ENCODE measurements at places on chromosomes 6 and 20.

DNA sequence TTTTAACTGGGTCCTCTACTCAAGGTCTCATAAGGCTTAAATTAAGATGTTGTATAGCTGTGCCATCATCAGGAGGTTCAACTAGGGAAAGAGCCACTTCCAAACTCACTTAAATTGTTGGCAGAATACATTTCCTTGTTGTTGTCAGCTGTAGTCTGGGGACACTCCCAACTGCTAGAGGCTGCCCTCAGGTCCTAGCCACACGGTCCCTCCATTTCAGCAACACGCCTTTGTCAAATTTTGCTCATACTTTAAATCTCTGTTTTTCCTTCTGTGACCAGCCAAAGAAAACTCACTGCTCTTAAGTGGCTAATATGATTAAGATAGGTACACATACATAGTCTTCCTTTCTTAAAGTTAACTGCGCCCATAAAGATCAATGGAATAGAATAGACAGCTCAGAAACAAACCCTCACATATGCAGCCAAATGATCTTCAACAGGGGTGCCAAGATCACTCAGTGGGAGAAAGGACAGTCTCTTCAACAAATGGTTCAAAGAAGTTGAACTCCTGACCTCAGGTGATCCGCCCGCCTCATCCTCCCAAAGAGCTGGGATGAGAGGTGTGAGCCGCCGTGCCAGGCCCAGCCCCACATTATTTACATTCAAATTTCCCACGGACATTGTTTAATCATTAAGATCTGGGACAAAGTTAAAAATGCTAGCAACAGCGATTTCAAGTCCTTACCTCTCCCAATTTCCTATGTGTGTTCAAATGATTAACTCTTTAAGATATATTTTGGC is 76.4 kb upstream of the ELOVL5 start:
- DNase-seq = no peak

GRCh38 chr6:43949551-43949991 is 177.7 kb downstream of the MRPL14 start:
- DNase-seq = no peak

- DNase-seq = no peak
Measured at GRCh38 chr20:37280403-37280802, 9.1 kb upstream of the MANBAL start.

GRCh38 chr6:85058806-85059205 is 294.4 kb upstream of the TBX18 start:
- no peak for DNase-seq

DNA sequence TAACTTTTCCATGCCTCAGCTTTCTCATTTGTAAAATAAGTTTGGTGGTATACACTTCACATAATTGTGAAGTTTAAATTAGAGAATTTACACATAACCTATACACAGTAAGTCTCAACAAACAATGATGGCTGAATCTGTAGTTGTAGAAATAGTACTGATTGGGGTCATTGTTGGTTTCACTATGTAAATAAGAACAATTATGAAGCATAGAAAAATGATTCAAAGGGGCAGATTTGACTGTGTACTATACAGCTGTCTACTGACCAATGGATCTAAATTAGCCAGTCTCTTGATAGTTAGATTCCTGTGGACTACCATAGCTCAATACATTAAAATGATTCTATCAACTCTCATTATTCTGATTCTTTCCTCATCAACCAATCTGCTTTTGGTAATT is 181.1 kb upstream of the STXBP5 start:
- no peak for DNase-seq

Data from NCI-H82 (cell line).